Uterus (tissue), 4 donors: ENCODE measurements at places on chromosomes 7 and 10. TPM values are rescaled to one million over a fixed set of nuclear protein-coding genes. Genes with fewer than 3 reads are reported as not detected.

DNA sequence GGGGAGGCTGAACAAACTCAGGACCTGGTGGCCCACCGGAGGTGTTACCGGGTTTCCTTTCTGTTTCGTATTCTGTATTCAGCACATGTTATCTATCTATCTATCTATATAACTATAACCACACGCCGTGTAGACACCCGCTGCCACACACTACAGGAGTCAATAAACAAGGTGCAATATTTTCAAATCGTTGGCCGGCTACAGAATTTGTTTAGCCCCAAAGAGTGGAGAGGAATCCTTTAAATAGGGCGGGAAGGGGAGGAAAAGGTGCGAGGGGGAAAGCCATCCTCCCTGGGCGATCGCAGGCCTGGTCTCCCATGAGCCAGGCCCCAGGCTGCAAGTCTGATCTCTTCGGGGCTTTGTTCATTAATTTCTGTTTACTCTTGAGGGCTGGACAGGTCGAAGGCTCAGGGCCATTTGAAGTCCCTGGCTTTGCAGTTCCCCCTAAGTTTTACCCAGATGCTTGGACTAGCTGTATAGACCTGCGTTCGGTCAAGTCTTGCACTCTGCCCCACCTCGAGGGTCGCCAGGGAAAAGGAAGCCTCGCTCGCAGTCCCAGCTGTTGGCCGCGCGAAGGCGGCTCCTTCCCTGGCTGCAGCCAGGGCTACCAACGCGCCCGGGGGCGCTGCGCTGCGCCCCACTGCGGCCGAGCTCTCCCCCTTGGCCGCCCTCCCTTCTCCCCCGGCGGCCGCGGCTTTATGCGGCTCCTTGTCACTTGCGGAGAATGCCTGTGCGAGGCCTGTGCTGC is 3.8 kb downstream of the NKX2-3 start:
- no peak for DNase-seq

- no peak for DNase-seq
Observed at GRCh38 chr10:113552014-113552413, 839 bp upstream of the HABP2 start.

DNA sequence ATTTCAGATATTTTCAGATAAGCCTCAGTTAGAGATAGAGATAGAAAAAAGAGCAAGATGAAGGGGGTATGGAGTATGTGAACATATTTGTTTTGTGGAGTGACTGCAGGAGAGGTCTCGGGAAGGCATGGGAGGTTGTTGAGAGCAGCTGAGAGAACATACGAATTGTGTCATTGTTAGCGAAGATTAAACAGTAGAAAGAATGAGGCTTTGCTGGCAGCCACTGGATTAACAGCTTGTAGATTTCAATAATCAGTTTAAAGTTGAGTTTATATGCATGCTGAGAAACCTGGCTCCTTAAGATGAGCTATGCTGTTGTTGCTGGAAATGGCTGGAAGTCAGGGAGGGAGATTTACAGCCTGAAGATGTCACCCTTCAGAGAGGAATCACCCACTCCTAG is 100.9 kb upstream of the SORCS3 start:
- DNase-seq, result no peak

DNA sequence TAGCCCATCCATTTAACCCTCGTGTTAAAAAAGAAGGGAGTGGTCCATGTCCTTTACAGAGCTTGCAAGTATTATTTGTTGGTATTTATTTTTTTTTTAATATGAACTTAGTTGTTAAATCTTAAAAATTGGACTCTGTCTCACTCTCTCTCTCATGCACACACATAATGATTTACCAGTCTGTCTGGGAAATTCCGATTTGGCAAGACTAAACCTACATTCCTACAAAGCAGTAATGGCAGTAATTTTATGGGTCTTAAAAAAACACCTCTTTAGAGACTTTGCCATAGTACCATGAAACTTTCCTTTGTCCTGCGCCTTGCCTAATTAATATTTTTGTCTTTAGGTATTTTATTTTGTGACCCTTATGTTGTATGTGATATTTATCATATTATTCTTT is 239.5 kb upstream of the PPP1R3A start:
- no peak for DNase-seq

- peak; percentile 25 for DNase-seq
Observed at GRCh38 chr10:13816195-13816925, 229.6 kb downstream of the PRPF18 start.

- DNase-seq, result no peak
Observed at GRCh38 chr10:125203186-125203800, 42.9 kb upstream of the CTBP2 start.

GRCh38 chr7:11436316-11436715 is 395.7 kb downstream of the THSD7A start:
- no peak for DNase-seq

- no peak for DNase-seq
Observed at GRCh38 chr10:132551808-132552130, 14.2 kb downstream of the INPP5A start.

THSD7A gene
- total RNA-seq, result 16.4 TPM
